ENCODE measurements at places on chromosomes 16 and 17.
A peak's percentile ranks its signal among the peaks of the same experiment; 100 is the strongest.

- H3K27ac ChIP-seq: no peak overlapping the region
- no peak overlapping the region for H3K4me3 ChIP-seq
- H3K36me3 ChIP-seq: peaks cover 28% of the 10 kb centered on the region
These were observed 16.7 kb upstream of the MLKL start for GRCh38 chr16:74717367-74717766.

DNA sequence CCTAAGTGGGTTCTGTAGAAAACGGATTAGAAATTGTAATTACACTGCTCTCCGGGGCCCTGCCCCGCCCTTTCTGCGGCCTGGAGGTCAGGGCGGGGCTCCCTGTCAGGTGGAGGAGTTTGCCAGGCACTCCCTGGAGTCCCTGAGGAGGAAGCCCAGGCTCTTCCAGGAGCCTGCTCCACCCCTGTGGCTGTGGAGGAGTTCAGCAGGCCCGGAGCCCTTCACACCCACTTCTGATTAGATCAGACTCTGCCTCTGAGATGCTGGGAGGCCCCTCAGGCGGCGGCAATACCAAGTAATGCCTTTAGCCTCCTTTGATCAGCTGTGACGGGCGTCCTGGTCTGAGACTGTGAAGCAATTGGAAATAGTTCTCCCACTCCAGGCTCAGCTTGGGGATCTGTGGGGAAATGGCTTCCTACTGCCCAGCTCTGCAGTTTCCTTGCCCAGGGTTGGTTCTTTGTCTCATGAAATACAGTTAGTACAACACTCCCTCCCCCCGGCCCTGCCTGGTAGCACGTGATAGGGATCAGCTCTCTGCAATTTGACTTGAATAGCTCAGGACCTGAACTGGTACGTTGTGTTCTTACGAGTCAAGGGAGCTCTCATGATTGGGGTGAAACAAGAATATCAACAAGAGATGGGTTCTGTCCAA lies 22.3 kb downstream of the BAIAP2 start:
- H3K36me3 ChIP-seq: no peaks in the 10 kb centered on the region
- H3K4me1 ChIP-seq: peaks cover 53% of the 10 kb centered on the region
- H3K27ac ChIP-seq: peak overlapping the region; percentile 87
- no peaks in the 10 kb centered on the region for H3K27me3 ChIP-seq
- H3K4me3 ChIP-seq: peak overlapping the region; percentile 3

DNA sequence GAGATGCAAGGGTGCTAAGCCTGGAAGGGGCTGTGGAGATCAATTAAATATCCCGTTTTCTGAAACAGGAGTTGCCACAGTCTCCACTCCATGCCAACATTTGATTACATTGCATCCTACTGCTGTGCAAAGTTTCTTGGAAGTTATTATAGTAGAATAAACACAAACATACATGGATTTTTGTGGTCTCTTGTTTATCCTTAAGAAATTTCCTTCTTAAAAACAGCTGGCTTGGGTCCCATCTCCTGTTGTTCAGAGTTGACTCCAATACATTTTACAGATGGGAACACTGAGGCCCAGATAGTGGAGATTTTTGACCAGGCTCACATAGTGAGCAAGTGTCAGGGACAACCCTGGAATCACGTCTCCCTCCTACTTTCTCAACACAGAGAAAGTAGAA lies 124.0 kb upstream of the ADAMTS18 start:
- H3K27me3 ChIP-seq: no peaks in the 10 kb centered on the region
- no peak overlapping the region for H3K4me3 ChIP-seq
- H3K27ac ChIP-seq: no peak overlapping the region
- no peaks in the 10 kb centered on the region for H3K36me3 ChIP-seq

GRCh38 chr17:62650587-62650986 lies 23.1 kb downstream of the MRC2 start:
- no peak overlapping the region for H3K4me3 ChIP-seq
- DNase-seq: no peak
- H3K4me1 ChIP-seq: peaks cover 45% of the 10 kb centered on the region
- H3K36me3 ChIP-seq: no peaks in the 10 kb centered on the region
- no peaks in the 10 kb centered on the region for H3K27me3 ChIP-seq

DNA sequence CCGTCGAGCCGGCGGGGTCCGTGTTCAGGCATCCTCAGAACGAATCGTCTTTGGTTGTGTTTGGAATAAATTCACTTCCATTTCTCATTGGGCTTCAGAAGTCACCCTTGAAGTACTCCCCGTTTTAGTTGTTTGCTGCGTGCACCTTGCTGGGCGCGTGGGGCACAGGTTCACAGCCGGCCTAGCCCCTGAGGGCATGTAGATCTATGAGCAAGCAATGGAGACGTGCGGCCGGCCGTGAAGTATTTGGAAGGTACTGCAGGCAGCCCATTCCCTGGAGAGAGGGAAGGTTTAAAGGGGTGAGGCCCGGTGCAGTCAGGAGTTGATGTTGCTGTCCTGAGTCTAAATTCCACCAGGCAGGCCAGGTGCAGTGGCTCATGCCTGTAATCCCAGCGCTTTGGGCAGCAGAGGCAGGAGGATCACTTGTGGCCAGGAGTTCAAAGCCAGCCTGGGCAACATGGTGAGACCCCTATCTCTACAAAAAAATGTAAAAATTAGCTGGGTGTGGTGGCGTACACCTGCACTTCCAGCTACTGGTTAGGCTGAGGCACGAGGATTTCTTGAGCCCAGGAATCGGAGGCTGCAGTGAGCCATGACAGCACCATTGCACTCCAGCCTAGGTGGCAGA lies 714 bp downstream of the ACSF3 start:
- H3K36me3 ChIP-seq: no peaks in the 10 kb centered on the region
- peak overlapping the region; percentile 82 for H3K27ac ChIP-seq
- no peak for DNase-seq
- H3K4me3 ChIP-seq: peak overlapping the region; percentile 60

- no peaks in the 10 kb centered on the region for H3K36me3 ChIP-seq
- H3K27me3 ChIP-seq: no peaks in the 10 kb centered on the region
- H3K4me1 ChIP-seq: no peaks in the 10 kb centered on the region
- no peak overlapping the region for H3K4me3 ChIP-seq
These were observed 146.6 kb downstream of the IRX5 start for GRCh38 chr16:55077266-55077665.

DNA sequence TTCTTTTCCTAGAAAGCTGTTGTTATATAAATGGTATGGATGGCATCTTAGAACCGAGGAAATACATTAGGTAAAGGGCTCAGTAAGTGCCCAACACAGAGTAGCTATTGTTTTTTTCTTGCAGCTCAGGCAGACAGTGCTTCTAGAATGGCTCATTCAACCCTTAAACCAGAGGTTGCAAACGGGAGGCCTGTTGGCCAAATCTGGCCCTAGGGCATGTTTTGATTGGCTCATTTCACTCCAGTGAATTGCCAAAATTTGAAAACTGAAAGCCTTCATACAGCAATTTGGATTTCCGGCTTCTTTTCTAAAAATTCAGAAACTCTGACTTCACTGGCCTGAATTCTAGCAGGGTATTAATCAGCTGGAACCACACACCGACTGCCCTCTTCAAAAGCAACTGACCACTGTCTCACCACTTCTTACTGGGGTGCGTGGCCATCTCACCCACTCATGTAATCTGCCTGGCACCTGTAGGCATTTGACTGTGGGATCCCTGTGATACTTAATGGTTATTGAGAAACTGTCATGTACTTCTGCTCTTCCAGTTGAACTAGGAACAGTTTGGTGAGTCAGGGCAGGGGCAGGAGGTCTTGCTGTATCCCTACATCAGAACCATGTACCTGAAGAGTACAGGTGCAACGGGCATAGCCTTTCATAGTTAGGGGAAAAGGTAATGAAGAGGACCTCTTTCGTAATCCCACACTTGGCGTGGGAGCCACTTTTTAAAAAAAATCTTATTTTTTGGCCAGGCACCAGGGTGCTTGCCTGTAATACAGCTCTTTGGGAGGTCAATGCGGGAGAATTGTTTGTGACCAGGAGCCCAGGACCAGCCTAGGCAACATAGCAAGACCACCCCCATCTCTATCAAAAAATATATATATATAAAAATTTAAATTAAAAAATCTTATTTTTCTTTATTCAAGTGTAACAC lies 53.6 kb upstream of the SCNN1B start:
- DNase-seq: no peak
- H3K27ac ChIP-seq: no peak overlapping the region
- H3K36me3 ChIP-seq: no peaks in the 10 kb centered on the region
- H3K4me1 ChIP-seq: peaks cover 5% of the 10 kb centered on the region
- no peaks in the 10 kb centered on the region for H3K27me3 ChIP-seq

GRCh38 chr16:77385481-77385880 lies 49.4 kb downstream of the ADAMTS18 start:
- H3K4me1 ChIP-seq: no peaks in the 10 kb centered on the region
- H3K27me3 ChIP-seq: no peaks in the 10 kb centered on the region
- no peak for DNase-seq
- H3K4me3 ChIP-seq: no peak overlapping the region

- H3K27me3 ChIP-seq: no peaks in the 10 kb centered on the region
- H3K27ac ChIP-seq: peak overlapping the region; percentile 82
- no peaks in the 10 kb centered on the region for H3K36me3 ChIP-seq
- H3K4me3 ChIP-seq: peak overlapping the region; percentile 62
- no peak for DNase-seq
These were observed 15.6 kb upstream of the CBFB start for GRCh38 chr16:67013233-67013822.

DNA sequence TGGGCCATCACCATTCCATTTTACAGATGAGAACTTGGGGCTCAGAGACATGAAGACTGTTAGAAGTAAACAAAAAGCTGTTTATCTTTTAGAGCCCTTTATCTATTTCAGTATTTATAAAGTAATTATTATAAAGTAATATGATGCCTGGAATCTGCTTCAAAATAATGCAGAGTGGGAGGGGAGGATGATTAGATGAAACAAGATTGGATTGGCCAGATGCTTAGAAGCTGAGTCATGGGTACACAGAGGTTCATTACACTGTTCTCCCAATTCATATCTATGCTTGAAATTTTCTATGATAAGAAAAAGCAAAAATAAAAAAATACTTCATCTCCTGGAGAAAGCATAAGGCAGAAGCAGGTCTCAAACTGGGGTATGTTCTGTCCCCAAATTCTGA lies 29.4 kb downstream of the TOM1L2 start:
- H3K4me1 ChIP-seq: peaks cover 47% of the 10 kb centered on the region
- no peak for DNase-seq
- H3K27ac ChIP-seq: peak overlapping the region; percentile 26
- H3K4me3 ChIP-seq: no peak overlapping the region
- no peaks in the 10 kb centered on the region for H3K27me3 ChIP-seq

DNA sequence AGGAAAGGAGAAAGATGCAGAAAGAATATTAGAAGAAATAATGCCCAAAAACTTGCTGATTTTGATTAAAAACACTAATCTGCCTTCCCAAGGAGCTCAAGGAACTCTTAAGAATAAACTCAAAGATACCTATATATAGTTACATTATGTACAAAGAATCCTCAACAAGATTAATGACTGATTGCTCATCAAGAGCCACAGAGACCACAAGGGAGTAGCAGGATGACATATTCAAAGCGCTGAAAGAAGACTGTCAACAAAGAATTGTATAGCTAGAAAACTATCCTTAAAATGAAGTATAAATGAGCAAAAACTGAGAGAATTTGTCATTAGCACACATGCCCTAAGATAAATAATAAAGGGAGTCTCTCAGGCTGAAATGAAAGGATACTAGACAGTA lies 6.2 kb downstream of the LPCAT2 start:
- H3K27ac ChIP-seq: no peak overlapping the region
- H3K36me3 ChIP-seq: no peaks in the 10 kb centered on the region
- DNase-seq: no peak

- H3K27me3 ChIP-seq: no peaks in the 10 kb centered on the region
- peaks cover 9% of the 10 kb centered on the region for H3K4me1 ChIP-seq
- H3K4me3 ChIP-seq: no peak overlapping the region
- peak overlapping the region; percentile 85 for H3K27ac ChIP-seq
These were observed 170.8 kb upstream of the FAM20A start for GRCh38 chr17:68771867-68772515.

DNA sequence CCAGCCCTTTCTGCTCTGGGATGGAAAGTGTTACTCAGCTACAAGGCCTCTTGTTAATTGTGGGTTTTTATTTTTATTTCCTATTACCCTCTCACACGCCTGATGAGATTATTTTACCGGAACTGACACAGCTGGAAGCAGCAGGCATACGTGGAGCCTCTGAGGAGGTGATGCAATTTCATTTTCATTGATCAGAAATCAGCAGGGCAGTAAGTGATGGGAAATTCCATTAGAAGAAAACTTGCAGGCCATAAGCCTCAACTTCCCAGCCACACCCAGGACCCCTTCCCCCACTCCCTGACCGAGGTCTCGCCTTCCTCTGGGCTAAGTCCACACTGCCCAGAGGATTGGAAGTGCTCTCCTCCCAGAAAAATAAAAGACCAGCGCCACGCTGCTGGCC lies 69.7 kb downstream of the ZFHX3 start:
- H3K27ac ChIP-seq: peak overlapping the region; percentile 52
- H3K27me3 ChIP-seq: no peaks in the 10 kb centered on the region
- H3K4me1 ChIP-seq: peaks cover 7% of the 10 kb centered on the region

DNA sequence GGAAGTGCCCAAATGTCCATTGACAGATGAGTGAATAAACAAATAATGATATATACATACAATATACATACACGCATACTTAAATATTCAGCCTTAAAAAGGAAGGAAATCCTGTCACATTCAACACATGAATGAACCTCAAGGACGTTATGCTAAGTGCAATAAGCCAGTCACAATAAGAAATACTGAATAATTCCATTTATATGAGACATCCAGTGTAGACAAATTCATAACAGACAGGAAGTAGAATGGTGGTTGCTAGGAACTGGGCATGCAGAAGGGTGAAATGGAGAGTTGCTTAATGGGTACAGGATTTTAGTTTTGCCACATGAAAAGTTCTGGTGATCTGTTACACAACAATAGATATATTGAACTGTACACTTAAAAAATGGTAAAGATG lies 8.8 kb upstream of the ITGB4 start:
- no peak overlapping the region for H3K4me3 ChIP-seq
- no peaks in the 10 kb centered on the region for H3K27me3 ChIP-seq
- no peaks in the 10 kb centered on the region for H3K36me3 ChIP-seq
- no peak for DNase-seq
- H3K4me1 ChIP-seq: no peaks in the 10 kb centered on the region

GRCh38 chr16:77899416-77899815 lies 111.1 kb downstream of the VAT1L start:
- no peaks in the 10 kb centered on the region for H3K36me3 ChIP-seq
- no peaks in the 10 kb centered on the region for H3K4me1 ChIP-seq
- no peak for DNase-seq
- no peaks in the 10 kb centered on the region for H3K27me3 ChIP-seq

DNA sequence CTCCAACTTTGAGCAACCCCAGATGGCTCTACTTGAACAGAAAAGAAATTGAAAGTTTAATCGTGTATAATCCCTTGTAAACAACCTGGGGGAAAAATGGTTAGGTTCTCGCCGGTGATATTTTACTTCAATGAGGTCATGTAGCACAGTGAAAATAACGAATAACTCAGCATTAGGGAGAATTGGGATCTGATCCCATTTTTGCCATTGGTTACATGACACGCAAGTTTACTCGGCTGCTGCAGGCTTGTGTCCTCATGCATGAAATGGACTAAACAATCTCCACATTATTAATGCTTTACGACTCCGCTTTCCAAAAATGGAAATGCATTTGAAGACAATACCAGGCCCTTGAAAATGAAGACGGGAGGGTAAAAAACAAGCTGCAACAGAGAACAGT lies 45.5 kb upstream of the LRRC37A3 start:
- peak overlapping the region; percentile 72 for H3K27ac ChIP-seq
- no peaks in the 10 kb centered on the region for H3K36me3 ChIP-seq
- no peak overlapping the region for H3K4me3 ChIP-seq
- no peaks in the 10 kb centered on the region for H3K27me3 ChIP-seq
- DNase-seq: no peak

- peaks cover 7% of the 10 kb centered on the region for H3K4me1 ChIP-seq
- H3K27me3 ChIP-seq: no peaks in the 10 kb centered on the region
- no peak overlapping the region for H3K4me3 ChIP-seq
- no peaks in the 10 kb centered on the region for H3K36me3 ChIP-seq
These were observed 140.7 kb downstream of the KATNIP start for GRCh38 chr16:27690608-27691007.

- H3K27ac ChIP-seq: peak overlapping the region; percentile 80
- peak; percentile 92 for DNase-seq
- no peak overlapping the region for H3K4me3 ChIP-seq
- no peaks in the 10 kb centered on the region for H3K27me3 ChIP-seq
These were observed 8.9 kb upstream of the TIMP2 start for GRCh38 chr17:78933959-78934568.

Data from tibial nerve (tissue), 4 donors.